ENCODE measurements at places on chromosomes 3 and 15. TPM values are rescaled to one million over a fixed set of nuclear protein-coding genes. Genes with fewer than 3 reads are reported as not detected.

DNA sequence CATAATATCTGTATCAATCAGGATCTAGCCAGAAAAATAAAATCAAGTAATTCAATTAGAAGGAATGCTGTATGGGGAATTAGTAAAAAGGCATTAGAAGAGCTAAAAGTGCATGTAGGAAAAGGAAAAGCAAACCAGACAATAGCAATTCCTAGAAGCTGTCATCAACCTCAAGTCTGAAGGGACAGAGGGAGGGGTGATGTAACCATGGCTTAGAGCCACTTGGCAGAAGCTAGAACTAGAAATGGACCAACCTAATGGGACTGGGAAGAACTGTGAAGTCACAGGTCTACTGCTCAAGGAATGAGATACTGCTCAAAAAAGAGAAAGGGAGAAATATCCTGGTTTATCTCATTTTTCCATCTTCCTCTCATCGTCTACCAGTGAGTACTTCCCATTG lies 590.7 kb upstream of the SGO1 start:
- H3K36me3 ChIP-seq, result no peaks in the 10 kb centered on the region
- no peak for DNase-seq
- H3K27ac ChIP-seq, result no peak overlapping the region
- H3K4me1 ChIP-seq, result no peaks in the 10 kb centered on the region

- DNase-seq, result no peak
- H3K4me1 ChIP-seq, result peaks cover 19% of the 10 kb centered on the region
- H3K27ac ChIP-seq, result no peak overlapping the region
Observed at GRCh38 chr3:23035927-23036640, 167.0 kb upstream of the UBE2E2 start.

- no peak overlapping the region for H3K27ac ChIP-seq
- peaks cover 15% of the 10 kb centered on the region for H3K36me3 ChIP-seq
- H3K4me3 ChIP-seq, result no peak overlapping the region
- no peaks in the 10 kb centered on the region for H3K4me1 ChIP-seq
- no peak for DNase-seq
- no peaks in the 10 kb centered on the region for H3K27me3 ChIP-seq
Observed at GRCh38 chr3:114659109-114660061, 365.6 kb downstream of the TIGIT start.

- no peak overlapping the region for H3K27ac ChIP-seq
- peaks cover 70% of the 10 kb centered on the region for H3K36me3 ChIP-seq
- no peaks in the 10 kb centered on the region for H3K4me1 ChIP-seq
Observed at GRCh38 chr3:158712443-158712842, 19.8 kb downstream of the RARRES1 start.

DNA sequence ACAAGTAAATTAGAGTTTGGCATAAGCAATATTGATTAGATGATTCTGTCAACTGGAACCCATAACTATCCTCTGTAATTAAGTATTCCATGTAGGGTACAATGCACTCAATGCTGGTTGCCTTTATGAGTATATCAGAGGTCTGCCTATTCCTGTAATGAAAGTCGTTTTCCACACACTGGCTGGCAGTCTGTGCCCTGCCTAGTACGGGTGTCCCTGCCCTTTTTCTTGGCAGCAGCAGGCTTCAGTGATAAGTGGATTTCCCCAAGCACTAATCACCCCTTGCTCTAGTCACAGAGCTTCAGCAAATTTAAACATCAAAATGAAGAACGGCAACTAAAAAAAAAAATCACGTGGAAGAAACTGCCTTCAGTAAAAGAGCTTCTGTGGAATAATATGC lies 294.8 kb upstream of the STT3B start:
- no peak for DNase-seq
- no peak overlapping the region for H3K27ac ChIP-seq
- peaks cover 33% of the 10 kb centered on the region for H3K4me1 ChIP-seq
- no peaks in the 10 kb centered on the region for H3K36me3 ChIP-seq
- no peak overlapping the region for H3K4me3 ChIP-seq

GRCh38 chr3:18789734-18790133 lies 358.6 kb upstream of the KCNH8 start:
- DNase-seq, result peak; percentile 18
- H3K36me3 ChIP-seq, result no peaks in the 10 kb centered on the region
- H3K4me3 ChIP-seq, result no peak overlapping the region
- peaks cover 3% of the 10 kb centered on the region for H3K4me1 ChIP-seq
- no peak overlapping the region for H3K27ac ChIP-seq

GRCh38 chr15:99435113-99435695 lies 130.6 kb upstream of the MEF2A start:
- H3K27me3 ChIP-seq, result no peaks in the 10 kb centered on the region
- H3K4me3 ChIP-seq, result no peak overlapping the region
- DNase-seq, result no peak
- no peaks in the 10 kb centered on the region for H3K36me3 ChIP-seq
- peak overlapping the region; percentile 77 for H3K27ac ChIP-seq
- H3K4me1 ChIP-seq, result peaks cover 89% of the 10 kb centered on the region

GRCh38 chr3:14482271-14482721 lies 57.8 kb downstream of the GRIP2 start:
- H3K4me3 ChIP-seq, result no peak overlapping the region
- peaks cover 87% of the 10 kb centered on the region for H3K36me3 ChIP-seq
- no peak overlapping the region for H3K27ac ChIP-seq

GRCh38 chr3:139764936-139765335 lies 87.2 kb upstream of the NMNAT3 start:
- no peak overlapping the region for H3K27ac ChIP-seq
- DNase-seq, result no peak
- H3K36me3 ChIP-seq, result no peaks in the 10 kb centered on the region
- H3K4me1 ChIP-seq, result peaks cover 5% of the 10 kb centered on the region
- no peaks in the 10 kb centered on the region for H3K27me3 ChIP-seq
- H3K4me3 ChIP-seq, result no peak overlapping the region

The GOLGA8S gene
- total RNA-seq, result 0.44 TPM

The MLH1 gene
- 36.1 TPM for total RNA-seq

GRCh38 chr15:89770041-89770440 lies 6.1 kb upstream of the MESP2 start:
- no peak overlapping the region for H3K27ac ChIP-seq
- no peaks in the 10 kb centered on the region for H3K4me1 ChIP-seq
- H3K36me3 ChIP-seq, result no peaks in the 10 kb centered on the region
- H3K27me3 ChIP-seq, result peaks cover 4% of the 10 kb centered on the region

DNA sequence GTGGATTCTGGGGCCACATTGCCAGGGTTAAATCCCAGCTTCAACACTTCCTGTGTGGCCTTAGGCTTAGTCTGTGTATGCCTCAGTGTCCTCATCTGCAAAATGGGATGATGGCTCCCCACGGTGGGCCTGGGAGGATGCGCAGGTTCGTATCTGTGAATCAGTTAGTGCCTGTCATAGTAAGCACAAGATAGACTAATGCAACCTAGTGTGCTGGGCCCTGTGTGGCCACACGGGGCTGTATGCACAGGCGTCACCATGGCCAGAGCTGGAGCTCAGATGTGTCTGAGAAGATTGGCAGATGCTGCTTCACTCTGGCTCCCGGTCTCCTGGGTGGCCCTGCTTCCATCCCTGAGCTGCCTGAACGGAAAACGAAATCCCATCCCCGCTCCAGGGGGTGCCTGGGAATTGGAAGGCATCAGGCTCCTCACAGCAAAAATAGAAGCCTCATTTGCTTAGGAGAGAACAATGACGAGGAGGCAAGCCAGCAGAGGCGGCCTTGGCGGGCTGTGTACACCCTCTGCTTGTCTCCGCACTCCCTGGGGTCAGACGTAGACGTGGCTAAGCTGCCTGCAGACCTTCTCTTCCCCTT lies 103.6 kb downstream of the APBA2 start:
- peaks cover 88% of the 10 kb centered on the region for H3K4me1 ChIP-seq
- peaks cover 32% of the 10 kb centered on the region for H3K36me3 ChIP-seq
- DNase-seq, result no peak
- H3K4me3 ChIP-seq, result no peak overlapping the region

DNA sequence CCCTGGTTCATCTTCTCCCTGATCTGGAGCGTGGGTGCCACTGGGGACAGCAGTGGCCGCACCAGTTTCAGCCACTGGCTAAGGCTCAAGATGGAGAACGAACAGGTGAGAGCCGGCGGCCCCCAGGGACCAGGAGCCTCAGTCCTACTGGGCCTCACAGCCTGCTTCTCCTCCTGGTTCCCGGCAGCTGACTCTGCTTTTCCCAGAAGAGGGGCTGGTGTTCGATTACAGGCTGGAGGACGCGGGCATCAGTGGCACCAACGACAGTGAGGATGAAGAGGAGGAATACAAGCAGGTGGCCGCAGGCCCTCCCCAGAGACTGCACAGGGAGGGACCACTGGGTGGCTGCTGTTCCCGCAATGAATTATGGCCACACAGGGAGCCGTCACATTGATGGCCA lies 54.4 kb downstream of the DNAH1 start:
- no peak overlapping the region for H3K27ac ChIP-seq
- H3K27me3 ChIP-seq, result no peaks in the 10 kb centered on the region
- H3K4me3 ChIP-seq, result no peak overlapping the region
- DNase-seq, result no peak

The TIMP4 gene
- total RNA-seq, result not detected

DNA sequence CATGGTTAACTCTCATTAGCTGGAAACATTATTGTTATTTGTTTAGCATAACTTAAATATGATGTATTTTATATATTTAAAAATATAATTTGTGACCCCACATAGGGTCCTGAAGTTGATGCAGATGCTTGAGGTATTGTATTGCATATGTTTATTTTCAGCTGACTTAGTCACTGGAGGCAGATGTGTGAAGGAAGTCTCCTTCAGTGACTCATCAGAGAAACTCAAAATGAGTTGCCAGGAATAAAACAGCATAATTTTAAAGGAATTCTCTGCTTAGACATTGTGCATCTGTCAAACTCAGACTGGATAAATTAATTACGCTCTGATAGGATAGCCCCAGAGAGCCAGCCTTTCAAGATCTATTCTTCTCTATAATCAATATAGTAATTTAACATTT lies 7.9 kb upstream of the OR4F6 start:
- H3K36me3 ChIP-seq, result peaks cover 2% of the 10 kb centered on the region
- H3K27ac ChIP-seq, result no peak overlapping the region
- no peaks in the 10 kb centered on the region for H3K4me1 ChIP-seq
- H3K4me3 ChIP-seq, result no peak overlapping the region
- no peak for DNase-seq

GRCh38 chr3:54578417-54578816 lies 349.4 kb downstream of the LRTM1 start:
- peaks cover 4% of the 10 kb centered on the region for H3K27me3 ChIP-seq
- no peak overlapping the region for H3K27ac ChIP-seq
- H3K4me3 ChIP-seq, result no peak overlapping the region
- H3K4me1 ChIP-seq, result no peaks in the 10 kb centered on the region
- no peaks in the 10 kb centered on the region for H3K36me3 ChIP-seq
